ENCODE measurements at places on chromosomes 5 and 9.
A peak's percentile ranks its signal among the peaks of the same experiment; 100 is the strongest.

GRCh38 chr5:156687514-156687913 lies 162.6 kb upstream of the PPP1R2B start:
- no peak for DNase-seq

GRCh38 chr9:132837501-132838286 lies 40.4 kb downstream of the AK8 start:
- no peak for DNase-seq

DNA sequence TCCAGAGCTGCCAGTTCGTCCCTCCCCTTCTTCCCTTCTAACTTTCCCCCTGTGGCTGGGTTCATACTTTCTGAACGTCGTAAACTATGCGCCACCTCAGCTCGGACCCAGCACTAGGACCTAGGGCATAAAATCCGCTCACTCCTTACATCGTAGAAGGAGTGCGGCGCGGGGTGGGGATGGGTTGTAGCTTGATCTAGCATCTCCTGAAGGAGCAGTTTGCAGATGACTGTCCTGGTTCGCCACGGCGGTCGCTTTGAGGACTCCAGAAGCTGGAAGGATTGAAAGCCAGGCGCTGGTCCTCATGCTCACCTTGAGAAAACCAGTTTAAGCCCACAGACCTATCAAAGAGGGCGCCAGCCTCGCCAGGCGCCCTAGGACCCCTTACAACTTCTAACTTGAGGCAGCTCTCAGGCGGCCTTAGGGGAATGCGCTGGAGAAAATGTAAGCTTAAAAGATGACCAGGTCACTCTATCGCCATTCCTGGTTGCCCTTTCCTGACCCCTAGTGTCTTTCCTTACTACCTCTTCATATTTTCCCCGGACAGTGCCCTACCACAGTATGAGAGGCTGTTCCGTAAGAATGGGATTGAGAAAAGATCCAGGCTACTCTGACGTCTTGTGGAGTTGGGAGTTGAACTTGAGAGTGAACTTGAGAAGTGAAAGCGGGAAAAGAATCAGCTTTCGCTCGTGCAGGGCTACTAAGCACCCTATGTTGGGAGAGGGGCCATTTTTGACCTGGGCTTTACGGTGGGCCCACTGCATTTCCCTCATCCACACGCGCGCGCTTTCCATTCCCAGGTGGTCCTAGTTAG lies 2.8 kb downstream of the RORB start:
- no peak for DNase-seq

GRCh38 chr5:6274846-6275543 lies 103.4 kb downstream of the MED10 start:
- no peak for DNase-seq

DNA sequence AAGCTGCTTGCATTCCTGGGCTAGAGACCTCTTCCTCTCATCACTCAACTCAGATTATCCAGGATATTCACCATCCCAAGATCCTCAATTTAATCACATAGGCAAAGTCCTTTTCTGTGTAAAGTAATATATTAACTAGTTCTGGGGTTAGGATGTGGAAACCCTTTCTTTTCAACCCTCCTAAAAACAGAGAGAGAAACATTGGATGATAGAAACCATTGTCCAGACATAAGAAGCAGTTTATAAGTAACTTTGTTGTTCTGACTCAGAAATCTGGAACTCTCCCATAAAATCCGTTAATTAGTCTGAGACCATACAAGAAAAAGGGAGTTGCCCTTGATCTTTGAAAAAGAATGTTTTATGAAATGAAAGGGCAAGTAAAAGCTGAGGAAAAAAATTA lies 817.1 kb upstream of the CDH9 start:
- no peak for DNase-seq

DNA sequence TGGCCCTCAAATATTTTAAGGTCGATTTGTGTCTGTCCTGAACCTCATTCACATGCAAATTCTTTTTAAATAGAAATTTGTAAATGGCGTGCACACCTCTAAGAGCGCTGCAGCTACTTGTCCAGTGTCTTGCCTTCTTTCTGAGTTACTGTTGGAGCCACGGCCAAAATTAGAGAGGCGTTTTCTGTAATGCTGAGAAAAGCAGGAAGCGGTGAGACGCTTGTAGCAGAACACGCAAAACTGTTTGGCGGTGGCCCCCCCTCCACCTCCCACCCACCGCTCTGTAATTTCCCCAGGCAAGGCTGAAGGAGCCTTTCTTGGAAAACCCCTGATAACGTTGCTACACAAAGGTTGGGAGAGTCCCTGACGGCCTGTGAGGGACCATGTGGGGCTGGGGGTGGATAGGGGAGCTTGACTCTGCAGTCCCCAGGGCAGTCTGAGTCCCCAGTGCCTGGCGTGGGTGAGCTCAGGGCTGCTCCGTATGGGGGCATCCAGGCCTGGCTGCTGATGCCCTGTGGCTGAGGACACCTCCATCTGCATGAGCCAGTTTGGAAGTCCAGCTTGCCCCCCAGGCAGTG lies 96.5 kb downstream of the GADD45G start:
- no peak for DNase-seq

- no peak for DNase-seq
Measured at GRCh38 chr9:38329968-38330367, 62.5 kb upstream of the ALDH1B1 start.

GRCh38 chr5:177457852-177458681 lies 11.5 kb downstream of the PRR7 start:
- DNase-seq = no peak

DNA sequence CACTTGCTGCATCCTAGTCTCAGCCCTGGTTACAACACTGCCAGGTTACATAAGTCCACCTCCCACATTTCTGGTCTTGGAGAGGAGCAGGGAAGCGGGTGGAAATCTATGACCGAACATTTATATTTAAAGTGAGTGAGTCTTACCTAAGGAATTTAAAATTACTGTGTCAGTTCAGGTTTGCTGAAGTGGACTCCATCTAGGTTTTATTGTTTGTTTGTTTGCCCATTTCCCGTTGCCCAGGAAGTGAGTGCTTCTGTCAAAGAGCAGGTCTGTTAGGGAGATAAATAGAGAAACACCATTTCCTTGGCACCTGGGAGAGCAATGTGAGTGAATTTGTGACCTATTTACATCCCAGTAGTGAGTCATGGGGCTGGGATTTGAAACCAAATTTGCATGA lies 179.5 kb downstream of the KIF4B start:
- no peak for DNase-seq

DNA sequence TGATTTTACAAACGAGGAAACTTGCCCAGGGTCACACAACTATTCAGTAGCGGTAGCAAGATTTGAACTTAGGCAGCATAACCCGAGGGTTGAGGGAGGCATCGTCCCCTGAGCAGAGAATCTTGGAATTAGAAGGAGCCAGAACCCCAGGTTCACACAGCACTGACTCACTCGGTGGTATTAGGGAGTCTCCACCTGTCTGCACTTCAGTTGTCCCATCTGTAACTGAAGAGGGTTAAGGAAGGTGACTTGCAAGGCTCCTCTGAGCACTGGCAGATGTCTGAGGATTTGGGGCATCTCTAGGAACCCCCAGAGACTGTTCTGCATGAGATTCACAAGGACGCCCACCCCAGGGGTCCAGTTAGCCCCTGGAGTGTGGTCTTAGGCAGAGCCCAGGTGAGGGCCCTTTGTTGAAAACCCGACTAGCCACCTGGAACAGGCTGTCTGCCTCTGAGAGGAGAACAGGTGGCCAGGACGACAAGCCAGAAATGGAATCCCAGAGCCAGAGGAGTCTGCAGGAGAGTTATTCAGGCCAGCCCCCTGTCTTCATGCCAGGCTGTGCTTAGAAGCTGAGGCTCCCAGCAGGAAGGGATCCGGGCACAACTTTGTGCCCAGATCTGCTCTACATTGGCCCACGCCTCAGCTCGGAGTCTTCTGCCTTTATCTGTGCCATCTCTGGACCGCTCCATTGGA lies 50.0 kb upstream of the ORM1 start:
- no peak for DNase-seq

- no peak for DNase-seq
Measured at GRCh38 chr9:134870301-134870694, 10.3 kb upstream of the FCN2 start.

DNA sequence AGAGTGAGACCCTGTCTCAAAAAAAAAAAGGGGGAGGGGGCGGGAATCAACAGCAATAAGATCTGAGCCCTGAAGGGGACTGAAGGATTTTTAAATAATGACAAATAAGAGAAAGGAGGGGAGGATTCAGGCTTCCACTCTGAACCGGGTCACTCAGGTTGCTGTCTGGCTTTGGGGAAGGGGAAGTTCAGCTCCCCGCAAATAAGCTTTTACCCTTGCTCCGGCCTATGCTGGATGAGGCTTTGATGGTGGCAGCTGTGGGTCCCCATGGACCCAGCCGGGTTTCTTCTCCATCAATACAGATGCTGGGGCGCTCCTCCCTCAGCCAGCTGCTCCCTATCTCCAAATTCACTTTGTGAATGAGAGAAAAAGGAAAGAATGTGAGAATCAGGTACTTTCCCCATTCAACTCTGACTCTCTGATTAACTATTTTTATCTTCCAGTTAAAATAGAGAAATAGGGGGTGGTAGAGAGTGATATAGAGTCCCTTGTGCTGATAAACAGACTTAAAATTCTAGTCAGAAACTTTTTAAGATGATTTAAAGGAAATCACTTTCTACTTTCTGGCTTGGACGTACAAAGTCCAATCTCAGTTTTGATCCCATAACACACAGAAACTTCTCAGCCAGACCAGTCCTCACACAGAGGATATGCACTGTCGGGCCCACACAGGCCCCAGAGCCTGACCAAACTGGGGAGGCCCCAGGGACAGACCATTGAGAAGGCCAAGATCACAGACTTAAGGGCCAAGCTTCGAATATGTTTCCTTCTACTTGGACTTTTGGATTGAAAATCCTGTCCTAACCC lies 39.6 kb downstream of the C5orf15 start:
- DNase-seq = no peak

DNA sequence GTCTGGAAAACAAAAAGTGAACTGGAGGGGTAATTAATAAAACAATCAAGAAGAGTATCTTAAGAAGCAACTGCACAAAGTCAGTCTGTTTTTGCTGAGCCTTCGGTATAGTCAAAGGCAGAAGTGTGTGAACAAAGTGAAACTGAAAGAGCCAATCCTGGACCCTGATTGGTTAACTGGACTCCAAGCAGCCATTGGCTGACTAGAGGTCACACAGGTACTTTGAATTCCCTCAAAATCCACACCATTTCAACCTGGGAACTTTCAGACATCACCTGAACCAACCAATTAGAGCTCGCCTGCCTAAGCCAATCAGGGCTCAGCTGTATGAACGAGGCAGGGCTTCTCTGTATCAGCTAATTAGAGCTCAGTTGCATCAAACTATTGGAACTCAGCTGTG lies 286.7 kb downstream of the TLE4 start:
- DNase-seq = no peak

DNA sequence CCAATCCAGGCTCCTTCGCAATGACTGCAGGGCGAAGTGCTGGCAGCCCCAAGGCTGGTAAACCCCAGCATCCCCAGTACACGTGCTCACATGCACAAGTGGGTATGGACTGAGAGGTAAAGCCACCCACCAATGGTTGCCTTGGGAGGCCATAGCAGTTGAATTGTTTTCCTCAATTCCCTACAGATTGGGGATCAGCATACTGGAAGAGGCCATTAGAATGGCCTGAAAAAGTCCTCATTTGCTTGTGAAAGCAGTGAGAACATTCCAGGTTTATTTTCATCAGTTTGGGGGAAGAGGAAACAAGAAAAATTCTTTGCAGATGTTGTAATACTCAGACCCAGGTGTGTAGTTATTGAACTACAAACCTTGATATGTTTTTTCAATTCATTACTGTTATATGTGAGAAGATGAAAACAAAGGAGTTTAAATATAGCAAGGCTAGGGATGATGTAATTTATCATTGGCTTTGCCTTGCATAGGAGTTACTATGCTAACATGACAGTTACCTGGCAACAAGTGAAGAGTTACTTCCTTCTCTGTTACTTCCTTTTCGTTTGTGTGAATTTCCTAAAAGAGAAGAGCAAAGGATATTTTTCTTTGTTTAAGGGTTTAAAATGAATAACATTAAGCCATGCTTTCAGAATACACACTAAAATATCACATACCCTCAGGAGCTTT lies 36.4 kb downstream of the MTMR12 start:
- DNase-seq = no peak

DNA sequence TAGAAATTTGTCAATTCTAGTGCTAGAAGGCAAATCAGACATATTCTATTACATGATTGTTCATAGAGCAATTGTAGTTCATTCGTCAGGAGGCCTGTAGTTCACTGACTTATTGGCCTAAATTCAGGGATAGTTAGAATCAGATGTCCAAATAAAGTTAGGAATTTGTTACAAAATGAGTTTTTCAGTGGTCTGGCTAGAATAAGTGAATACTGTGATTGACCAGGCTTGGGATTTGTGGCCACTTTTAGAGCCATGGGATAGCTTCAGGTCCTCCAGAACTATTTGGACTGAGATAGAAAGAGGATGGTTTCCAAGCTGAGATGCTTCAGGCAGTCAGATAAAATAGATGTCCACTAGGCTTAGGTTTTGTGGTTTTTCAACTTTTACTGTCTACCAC lies 199.1 kb upstream of the MPDZ start:
- no peak for DNase-seq

GRCh38 chr9:7139886-7140285 lies 382.1 kb downstream of the KDM4C start:
- DNase-seq = no peak

- no peak for DNase-seq
Measured at GRCh38 chr5:131536211-131536826, 98.7 kb downstream of the RAPGEF6 start.

- no peak for DNase-seq
Measured at GRCh38 chr9:78214492-78214891, 21.4 kb upstream of the CEP78 start.

DNA sequence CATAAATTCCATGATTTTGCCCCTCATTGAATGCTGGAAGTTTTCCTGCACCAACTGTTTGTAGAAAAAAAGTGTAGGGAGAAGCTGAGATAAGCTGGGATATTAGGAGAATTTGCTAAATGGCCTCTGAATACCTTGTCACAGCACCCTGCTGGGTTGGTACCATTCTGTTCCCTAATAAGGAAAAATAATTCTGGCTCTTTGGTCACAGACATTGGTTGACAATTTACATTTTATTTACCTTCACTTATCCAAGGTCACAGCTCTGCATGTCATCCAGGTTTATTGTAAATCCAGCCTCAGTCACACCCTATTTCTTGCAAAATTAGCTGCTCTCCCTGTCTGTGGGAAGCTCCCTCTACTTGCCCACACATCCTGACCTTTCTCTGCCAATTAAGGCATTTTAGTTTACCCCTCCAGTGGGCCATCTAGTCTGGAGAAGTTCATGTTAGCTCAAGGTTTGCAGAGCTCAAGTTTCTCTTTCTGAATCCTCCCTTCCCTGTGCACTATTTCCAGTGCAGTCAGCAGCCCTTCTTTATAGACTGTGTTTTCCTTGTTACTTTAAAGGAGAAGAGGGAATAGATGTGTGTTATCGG lies 115.4 kb upstream of the NTRK2 start:
- DNase-seq = no peak

- no peak for DNase-seq
Measured at GRCh38 chr5:52947851-52948250, 41.3 kb upstream of the ITGA2 start.

DNA sequence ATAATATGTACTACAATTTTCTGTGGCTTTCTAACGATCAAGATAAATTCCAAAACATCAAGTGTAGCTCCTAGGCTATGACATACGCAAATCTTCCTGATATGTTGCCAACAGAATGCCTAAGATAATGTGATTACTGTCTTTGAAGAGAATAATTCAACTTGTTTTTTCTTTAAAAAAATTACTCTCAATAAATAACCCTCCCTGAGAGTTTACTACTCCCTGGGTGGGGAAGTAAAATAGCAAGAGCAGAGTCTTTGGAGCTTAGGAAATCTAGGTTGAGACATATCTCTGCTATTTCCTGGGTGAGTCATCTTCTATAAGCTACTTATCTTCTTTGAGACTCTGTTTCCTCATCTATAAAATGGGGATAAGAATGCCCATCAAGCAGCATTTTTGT lies 201.2 kb downstream of the ACTL7B start:
- DNase-seq = no peak

GRCh38 chr9:136949817-136950655 lies 2.0 kb upstream of the LCN12 start:
- DNase-seq = peak; percentile 92

Data from caudate nucleus (tissue), 63 donors.